Activated CD4-positive, alpha-beta T cell treated with anti-CD3 and anti-CD28 coated beads, Interleukin-2, amount 50 U/mL, for 1 hour (primary cell): ENCODE measurements at places on chromosomes 4 and X.

- no peak for DNase-seq
Measured at GRCh38 chrX:136666088-136666487, 18.1 kb downstream of the CD40LG start.

GRCh38 chrX:150982235-150982787 is 824 bp upstream of the HMGB3 start:
- no peak for DNase-seq

- DNase-seq: no peak
Measured at GRCh38 chr4:130591091-130591490, 1495.1 kb downstream of the C4orf33 start.

DNA sequence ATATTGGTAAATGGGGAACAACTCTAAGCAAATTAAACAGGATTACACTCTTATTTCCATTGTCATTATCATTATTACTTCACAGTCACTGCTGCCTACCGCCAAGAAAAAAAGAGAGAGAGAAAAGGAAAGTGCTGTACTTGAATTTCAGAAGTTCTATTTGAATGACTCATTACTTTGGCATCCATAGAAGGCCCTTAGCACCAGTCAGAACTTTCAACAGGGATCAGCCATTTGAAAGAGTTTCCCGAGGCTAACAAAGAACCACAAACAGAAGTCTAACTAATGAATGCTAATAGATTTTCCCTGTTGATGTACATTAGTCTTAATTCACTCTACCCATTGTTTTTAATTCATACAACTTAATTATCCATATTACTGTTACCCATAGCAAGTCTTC is 116.3 kb downstream of the SHROOM4 start:
- DNase-seq: no peak

- DNase-seq: no peak
Measured at GRCh38 chrX:40996886-40997530, 88.2 kb upstream of the USP9X start.
